HL-60 (cell line): ENCODE measurements at places on chromosomes 4 and X.

DNA sequence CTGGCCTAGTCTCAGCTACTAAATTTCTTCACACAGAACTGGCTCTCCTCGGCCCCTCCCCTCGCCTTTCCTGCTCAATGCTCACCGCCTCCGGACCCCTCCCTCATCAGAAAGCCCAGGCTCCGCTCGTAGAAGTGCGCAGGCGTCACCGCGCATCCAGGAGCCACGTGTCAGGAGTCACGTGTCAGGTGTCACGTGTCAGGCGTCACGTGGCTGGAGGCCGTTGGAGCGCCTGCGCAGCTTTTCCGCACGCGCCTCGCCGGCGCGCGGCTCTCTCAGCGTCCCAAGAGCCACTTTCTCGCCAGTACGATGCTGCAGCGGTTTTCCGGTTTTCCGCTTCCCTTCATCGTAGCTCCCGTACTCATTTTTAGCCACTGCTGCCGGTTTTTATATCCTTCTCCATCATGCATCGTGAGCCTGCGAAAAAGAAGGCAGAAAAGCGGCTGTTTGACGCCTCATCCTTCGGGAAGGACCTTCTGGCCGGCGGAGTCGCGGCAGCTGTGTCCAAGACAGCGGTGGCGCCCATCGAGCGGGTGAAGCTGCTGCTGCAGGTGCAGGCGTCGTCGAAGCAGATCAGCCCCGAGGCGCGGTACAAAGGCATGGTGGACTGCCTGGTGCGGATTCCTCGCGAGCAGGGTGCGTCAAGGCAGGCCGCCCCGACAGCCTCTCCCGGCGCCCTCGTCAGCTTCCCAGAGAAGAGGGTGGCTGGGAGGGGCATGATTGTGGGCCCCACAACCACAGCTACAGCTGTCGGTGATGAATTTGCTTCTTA lies at the start of gene SLC25A31:
TSS of gene SLC25A31 (plus strand) at position 259 of the 772 bp plus-strand sequence. CDS start at position 405, 146 bp downstream.
- no peak for DNase-seq

GRCh38 chrX:67922966-67923365 lies 379.1 kb downstream of the AR start:
- no peak for DNase-seq

GRCh38 chrX:78886550-78886949 lies 58.6 kb upstream of the P2RY10 start:
- DNase-seq: peak; percentile 6

DNA sequence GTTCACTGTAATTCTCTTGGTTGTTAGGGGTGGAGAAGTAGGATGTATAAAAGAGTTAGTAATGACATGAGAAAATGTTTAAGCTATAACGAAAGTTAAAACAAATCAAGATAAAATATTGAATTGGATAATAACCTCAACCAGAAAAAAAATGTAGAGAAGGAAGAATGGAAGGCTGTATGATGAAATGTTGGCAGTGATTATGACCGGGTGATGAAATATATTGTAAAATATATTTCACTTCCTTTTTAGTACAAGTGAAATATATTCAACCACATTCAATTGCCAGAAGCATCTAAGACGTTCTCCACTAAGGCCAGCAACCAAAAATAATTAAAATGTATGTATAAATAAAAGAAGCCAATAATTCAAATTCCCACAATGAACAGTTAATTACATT lies 309.3 kb upstream of the FGF13 start:
- no peak for DNase-seq

DNA sequence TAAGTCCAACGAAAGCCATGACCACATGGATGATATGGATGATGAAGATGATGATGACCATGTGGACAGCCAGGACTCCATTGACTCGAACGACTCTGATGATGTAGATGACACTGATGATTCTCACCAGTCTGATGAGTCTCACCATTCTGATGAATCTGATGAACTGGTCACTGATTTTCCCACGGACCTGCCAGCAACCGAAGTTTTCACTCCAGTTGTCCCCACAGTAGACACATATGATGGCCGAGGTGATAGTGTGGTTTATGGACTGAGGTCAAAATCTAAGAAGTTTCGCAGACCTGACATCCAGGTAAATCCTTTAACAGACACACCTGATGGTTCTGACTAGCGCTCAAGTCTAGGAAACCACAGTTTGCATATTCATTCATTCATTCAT lies 6.0 kb downstream of the SPP1 start:
- no peak for DNase-seq

DNA sequence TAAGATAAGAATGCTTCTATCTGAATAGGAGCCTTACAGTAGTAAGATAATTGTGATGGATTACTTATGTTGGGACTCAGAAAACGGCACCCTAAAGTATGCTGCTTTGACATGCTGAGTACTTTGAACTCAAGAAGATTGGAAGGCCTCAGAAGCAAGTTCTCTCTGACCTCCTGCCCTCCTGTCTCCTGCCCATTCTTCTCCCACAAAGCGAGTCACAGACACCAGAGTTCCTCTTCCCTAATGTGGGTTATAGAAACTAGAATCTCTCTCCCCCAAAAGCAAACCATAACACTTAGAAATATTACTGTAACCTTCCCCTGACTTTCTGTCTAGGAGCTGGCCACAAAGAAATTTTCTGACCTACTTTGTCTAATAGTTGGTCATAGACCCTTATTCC lies 76.5 kb downstream of the DDIT4L start:
- DNase-seq: no peak

GRCh38 chr4:154205471-154205870 lies 286.1 kb downstream of the DCHS2 start:
- DNase-seq: no peak

- no peak for DNase-seq
Measured at GRCh38 chrX:70096052-70096451, 33.8 kb downstream of the OTUD6A start.

DNA sequence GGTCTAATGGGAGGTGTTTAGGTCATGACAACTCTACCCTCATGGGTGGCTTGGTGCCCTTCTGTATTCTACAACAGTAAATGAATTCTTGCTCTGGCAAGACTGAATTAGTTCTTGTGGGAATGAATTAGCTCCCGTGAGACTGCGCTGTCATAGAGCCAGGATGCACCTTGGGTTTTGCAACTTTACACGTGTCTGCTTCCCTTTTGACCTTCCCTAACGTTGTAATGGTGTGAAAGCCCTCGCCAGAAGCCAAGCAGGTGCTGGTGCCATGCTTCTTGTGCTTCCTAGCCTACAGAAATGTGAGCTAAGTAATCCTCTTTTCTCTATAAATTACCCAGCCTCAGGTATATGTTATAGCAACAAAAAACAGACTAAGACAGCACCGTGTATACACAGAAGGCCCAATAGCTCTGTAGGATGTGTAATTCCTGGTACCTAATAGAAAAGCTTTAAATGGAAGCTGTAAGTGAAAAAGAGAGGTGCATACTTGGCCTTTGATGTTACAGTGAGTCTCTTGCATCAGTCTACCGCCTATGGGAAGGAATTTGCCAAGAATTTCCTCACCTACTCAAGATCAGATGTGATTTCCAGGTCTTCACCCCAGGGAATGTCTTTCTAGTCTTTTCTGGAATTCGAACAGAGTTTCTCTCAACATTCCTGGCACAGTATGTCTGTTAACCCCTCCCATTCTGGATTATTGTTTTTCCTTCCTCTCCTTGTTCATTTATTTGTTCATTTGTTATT lies 3.2 kb upstream of the ENPEP start:
- DNase-seq: no peak
